Endothelial cell of coronary artery (primary cell): ENCODE measurements at places on chromosomes 4 and X. TPM values are rescaled to one million over a fixed set of nuclear protein-coding genes. Genes with fewer than 3 reads are reported as not detected.

Gene CMC4
- total RNA-seq, result 5.7 and 6.0 TPM in 2 replicates

Gene FAM133A
- under 0.01 TPM in 1 of 2 replicates, not detected in the other for total RNA-seq

Gene MOSPD2
- total RNA-seq, result 8.7 and 8.8 TPM in 2 replicates

Gene INTS6L
- total RNA-seq, result 2.9 and 3.6 TPM in 2 replicates

Gene PABPC5
- 0.45 and 0.56 TPM in 2 replicates for total RNA-seq

Gene CENPVL2
- not detected in 2 replicates for total RNA-seq

Gene RENBP
- total RNA-seq, result 1.6 and 2.1 TPM in 2 replicates

Gene COX7B
- total RNA-seq, result 384 and 483 TPM in 2 replicates

Gene SH2D1A
- total RNA-seq, result not detected in 2 replicates

Gene GAB1
- total RNA-seq, result 8.3 and 9.4 TPM in 2 replicates

Gene CXCL11
- total RNA-seq, result 0.66 and 0.99 TPM in 2 replicates

Gene GPR173
- 2.0 and 4.0 TPM in 2 replicates for total RNA-seq

Gene NSG1
- 17.8 and 47.9 TPM in 2 replicates for total RNA-seq

Gene PRDM5
- 5.7 and 6.5 TPM in 2 replicates for total RNA-seq

Gene SLC7A11
- 45.5 and 89.4 TPM in 2 replicates for total RNA-seq

Gene ADH1B
- total RNA-seq, result 0.09 and 0.47 TPM in 2 replicates

Gene STPG2
- 0.09 and 0.66 TPM in 2 replicates for total RNA-seq

Gene TMPRSS11F
- not detected in 2 replicates for total RNA-seq

Gene BMPR1B
- total RNA-seq, result under 0.01 and 0.36 TPM in 2 replicates

Gene CYBB
- total RNA-seq, result not detected in 2 replicates

Gene TXK
- 0.18 and 0.75 TPM in 2 replicates for total RNA-seq

Gene HEPH
- 0.18 and 0.47 TPM in 2 replicates for total RNA-seq

Gene MTM1
- 7.6 and 9.7 TPM in 2 replicates for total RNA-seq

Gene SH3RF1
- 11.3 and 17.4 TPM in 2 replicates for total RNA-seq

Gene MXRA5
- total RNA-seq, result under 0.01 TPM in 1 of 2 replicates, not detected in the other

Gene GC
- total RNA-seq, result not detected in 2 replicates

Gene ZCCHC12
- under 0.01 TPM in 1 of 2 replicates, not detected in the other for total RNA-seq
